ENCODE measurements at places on chromosomes 13 and 19. TPM values are rescaled to one million over a fixed set of nuclear protein-coding genes. Genes with fewer than 3 reads are reported as not detected.

GRCh38 chr19:41566001-41566400 is 10.0 kb upstream of the CEACAM21 start:
- no peak for DNase-seq

- DNase-seq = peak; percentile 39
Measured at GRCh38 chr13:102309110-102309509, 92.7 kb downstream of the FGF14 start.

The ZNF888 gene
- total RNA-seq = 1.7 TPM

The ZNF296 gene
- 0.32 TPM for total RNA-seq

The LGALS14 gene
- total RNA-seq = not detected

The CD209 gene
- total RNA-seq = 11.4 TPM

- DNase-seq = no peak
Measured at GRCh38 chr13:41633776-41634175, 176.4 kb downstream of the RGCC start.

DNA sequence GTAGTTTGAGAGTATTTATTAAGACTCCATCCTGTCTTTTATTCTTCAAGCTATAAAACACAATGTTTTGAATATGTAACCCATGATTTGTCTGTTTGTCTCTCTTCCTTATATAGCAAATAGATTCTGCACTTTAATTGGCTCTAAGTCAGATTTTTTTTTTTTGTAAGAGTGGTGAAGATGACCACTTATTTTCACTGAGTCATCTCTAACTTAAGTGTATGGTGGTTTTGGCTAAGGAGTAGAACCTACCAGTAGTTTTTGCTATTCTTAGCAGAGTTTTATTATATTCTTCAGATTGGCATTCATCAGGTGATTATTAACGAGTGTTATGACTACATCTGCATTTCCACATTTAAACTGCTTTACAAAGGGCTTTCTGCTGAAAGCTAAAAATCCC is 194.7 kb downstream of the LMO7 start:
- DNase-seq = no peak

GRCh38 chr13:71169180-71169579 is 697.8 kb downstream of the DACH1 start:
- no peak for DNase-seq

- no peak for DNase-seq
Measured at GRCh38 chr19:11426656-11427055, 7.5 kb upstream of the RGL3 start.

DNA sequence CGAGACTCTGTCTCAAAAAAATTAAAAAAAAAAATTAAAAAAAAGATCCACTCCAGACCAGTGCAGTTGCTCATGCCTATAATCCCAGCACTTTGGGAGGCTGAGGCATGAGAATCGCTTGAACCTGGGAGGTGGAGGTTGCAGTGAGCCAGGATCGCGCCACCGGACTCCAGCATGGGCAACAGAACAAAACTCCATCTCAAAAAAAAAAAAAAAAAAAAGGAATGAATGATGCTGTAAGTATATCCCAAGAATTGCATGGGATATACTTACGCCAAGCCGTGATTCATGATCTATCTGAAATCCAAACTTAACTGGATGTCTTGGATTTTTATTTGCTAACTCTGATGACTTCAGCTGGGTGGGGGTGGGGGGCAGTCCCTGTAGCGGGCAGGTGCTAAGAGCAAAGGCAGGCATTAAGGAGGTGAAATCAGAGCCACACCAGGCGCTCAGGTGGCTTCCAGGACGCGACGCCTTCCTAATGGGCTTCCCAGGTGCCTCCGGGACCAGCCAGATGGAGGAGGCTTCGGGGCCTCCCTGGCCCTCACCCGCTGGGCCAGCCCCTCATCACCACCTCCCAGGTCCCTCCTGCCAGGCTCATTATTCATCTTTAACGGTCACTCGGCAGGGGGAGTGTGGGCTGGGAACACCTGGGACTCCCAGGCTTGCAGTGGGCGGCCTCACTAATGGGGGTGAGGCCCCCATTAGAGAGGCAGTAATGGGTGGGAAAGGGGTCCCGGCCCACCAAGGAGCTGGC is 11.4 kb upstream of the FUT5 start:
- no peak for DNase-seq

DNA sequence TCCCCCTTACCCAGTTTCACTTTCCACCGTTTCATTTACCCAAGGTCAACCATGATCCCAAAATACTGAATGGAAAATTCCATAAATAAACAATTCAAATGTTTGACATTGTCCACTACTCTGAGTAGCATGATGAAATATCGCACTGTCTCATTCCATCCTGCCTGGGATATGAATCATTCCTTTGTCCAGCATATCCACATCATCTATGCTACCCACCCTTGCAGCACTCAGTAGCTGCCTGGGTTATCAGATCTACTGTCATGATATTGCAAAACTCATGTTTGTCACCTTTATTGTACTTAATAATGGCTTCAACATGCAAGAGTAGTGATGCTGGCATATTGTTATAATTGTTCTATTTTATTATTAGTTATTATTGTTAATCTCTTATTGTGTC is 263.9 kb upstream of the NBEA start:
- DNase-seq = no peak

- peak; percentile 19 for DNase-seq
Measured at GRCh38 chr13:112831196-112831595, 137.8 kb upstream of the MCF2L start.

The PCDH8 gene
- not detected for total RNA-seq

The CXCL17 gene
- total RNA-seq = not detected

DNA sequence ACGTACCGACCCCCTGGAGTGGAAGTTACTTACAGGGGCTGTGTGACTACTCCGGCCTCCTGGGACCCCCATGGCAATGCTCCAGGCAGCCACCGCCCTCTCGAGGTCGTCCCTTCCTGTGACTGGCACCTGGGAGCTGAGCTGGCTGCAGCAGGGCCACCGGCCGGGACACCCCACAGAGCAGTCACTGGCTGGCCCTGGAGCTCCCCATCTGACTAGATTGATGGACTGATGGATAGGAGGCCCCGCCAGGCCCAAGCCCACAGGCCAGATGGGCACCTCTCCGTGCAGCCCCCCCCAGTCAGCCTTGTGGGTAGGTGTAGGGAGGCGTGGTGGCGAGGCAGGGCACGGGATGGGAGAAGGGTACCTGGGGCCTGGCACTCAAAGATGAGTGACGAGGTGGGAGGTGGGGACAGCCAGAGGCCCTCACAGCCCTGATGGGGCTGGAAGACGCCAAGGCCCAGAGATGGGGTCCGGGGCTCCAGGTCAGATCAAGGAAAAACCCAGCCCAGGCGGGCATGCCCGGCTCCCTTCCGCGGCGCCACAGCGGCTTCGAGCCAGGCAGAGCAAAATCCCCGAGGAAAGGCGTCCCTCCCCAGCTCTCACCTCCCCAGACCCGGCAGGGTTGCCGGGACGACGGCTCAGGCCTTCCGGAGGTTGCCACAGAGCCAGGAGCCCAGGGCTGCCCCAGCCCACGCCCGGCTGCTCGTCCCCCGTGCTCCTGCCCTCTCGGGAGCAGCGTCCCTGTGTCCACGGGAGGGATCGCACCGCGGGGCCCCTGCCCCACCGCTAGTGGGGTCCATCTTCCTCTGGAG is 8.4 kb downstream of the SLC39A3 start:
- no peak for DNase-seq

The ATXN8OS gene
- not detected for total RNA-seq

- DNase-seq = no peak
Measured at GRCh38 chr19:38429055-38429810, 3.2 kb upstream of the RASGRP4 start.

- DNase-seq = no peak
Measured at GRCh38 chr19:16295057-16295456, 29.6 kb upstream of the KLF2 start.

The CALR gene
- 378 TPM for total RNA-seq

- DNase-seq = no peak
Measured at GRCh38 chr19:18273561-18274218, 562 bp downstream of the IQCN start.

- no peak for DNase-seq
Measured at GRCh38 chr13:113796964-113797676, 38.1 kb downstream of the TMEM255B start.

DNA sequence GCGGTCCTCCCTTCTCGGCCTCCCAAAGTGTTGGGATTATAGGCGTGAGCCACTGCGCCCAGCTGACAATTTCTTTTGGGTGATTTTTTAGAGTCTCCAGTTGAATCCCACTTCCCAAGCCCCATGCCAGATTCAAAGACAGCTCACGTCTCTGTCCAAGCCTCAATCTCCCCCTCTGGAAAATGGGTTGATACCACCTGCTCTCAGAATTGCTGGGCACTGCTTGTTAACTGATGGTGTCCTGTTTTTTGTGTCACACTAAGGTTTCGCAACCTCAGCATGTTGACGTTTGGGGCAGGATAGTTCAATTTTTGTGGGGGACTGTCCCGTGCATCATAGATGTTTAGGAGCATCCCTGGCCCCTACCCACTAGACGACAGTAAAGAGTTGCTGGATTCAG is 14.2 kb upstream of the UPF1 start:
- DNase-seq = no peak

DNA sequence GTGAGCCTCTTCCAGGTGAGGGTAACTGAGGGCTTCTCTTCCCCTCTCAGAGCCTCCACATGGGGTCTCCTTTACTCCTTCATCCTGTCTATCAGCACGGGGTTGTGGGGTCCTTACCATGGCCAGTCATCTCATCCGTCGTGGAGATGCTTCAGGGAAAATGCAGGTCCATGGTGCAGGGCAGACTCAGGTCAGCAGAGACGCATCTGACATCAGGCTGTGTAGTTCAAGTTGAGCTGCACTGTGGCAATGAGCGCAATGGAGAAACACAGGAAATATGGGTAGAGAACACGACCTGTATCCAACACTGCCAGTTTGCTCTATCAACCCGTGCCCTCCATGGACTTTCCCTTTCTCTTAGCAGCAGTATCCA is 13.9 kb downstream of the LILRA5 start:
- DNase-seq = no peak

DNA sequence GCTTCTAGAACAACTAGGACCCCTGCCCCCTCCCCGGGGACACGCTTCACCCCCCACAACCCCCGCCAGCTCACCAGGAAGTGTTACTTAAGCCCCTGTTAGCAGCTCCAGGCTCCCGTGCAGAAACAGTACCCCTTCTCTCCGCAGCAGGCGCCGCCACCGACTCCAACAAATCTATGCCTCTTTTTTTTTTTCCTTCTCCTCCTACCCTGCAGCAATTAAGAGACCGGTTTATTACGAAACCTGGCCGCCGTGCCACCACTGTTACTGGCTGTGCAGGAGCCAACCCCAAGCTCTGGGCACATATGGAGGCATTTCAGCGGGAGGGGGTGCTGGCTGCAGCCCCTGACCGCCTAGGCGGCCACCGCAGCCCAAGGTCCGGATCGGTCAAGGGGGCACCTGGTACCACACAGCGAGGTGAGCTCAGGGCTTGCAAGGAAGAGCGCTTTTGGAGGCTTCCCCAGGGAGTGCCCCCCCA is 2.4 kb downstream of the GADD45B start:
- peak; percentile 82 for DNase-seq

DNA sequence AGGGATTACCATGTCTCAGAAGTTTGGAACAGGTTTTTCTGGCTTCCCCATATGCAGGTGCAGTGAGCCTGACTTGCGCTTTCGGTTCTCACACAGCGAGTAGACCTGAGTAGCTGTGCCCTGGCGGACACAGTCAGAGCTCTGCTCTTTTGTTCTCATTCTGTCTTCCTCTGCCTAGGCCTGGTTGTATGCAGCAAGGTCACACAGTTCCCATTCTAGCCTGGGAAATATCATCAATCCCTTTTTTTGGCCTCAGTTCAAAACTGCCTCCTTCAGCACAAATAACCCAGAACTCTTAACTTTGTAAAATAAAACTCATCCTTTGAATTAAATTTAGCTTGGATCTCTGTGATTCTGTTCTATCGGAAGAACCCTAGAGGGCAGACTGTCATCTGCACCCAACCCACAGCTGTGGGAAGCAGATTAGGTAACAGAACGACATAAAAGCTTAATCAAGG is 10.2 kb downstream of the OXGR1 start:
- DNase-seq = no peak

- DNase-seq = no peak
Measured at GRCh38 chr19:52990759-52991418, 22.8 kb upstream of the ERVV-1 start.

The MIER2 gene
- 18.3 TPM for total RNA-seq

- no peak for DNase-seq
Measured at GRCh38 chr13:52780092-52780491, 40.5 kb upstream of the CNMD start.

The ONECUT3 gene
- total RNA-seq = not detected

DNA sequence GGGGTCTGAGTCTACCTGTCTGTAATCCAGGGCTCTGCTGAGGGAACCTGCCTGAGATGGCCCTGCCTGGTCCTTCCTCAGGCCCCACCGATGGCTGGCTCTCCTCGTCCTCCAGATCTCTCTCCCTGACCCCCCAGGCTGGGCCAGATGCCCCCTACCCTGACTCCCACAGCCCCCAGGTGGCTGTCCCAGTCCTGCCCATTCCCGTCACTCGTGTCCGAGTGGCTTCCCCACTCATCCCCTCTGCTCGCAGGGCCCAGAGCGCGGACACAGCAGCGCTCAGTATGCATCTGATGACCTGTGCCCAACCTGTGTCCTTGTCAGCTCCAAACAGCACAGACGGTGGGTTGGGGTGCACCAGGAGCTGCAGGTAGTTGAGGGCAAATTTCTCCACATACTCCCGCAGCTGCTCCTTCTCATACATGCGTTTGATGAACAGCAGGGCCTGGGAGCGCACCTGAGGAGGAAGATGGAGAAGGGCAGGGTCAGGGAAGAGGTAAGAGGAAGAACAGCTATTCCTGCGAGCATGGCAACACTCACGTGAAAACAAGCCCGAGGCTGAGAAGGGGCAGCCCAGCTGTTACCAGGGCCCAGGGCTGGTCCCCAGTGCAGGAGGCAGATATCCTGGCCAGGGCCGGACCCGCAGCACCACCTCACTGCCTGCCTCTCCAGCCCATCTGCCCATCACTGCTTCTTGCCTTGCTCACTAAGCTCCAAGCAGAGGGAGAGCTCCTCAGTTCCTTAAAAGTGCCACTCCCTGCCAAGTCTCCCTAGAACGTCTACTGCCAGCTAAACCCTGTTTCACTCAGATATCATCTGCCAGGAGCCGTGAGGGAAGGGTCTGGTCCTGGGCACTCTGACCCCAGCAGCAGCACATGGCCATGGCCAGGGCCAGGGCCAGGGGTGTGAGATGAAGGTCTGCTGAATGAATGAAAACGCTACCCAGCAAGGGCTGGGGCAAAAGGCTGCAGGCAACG is 11.1 kb upstream of the RSPH6A start:
- no peak for DNase-seq

GRCh38 chr13:48748681-48749080 is 95.0 kb downstream of the CYSLTR2 start:
- DNase-seq = no peak

GRCh38 chr19:17332677-17333581 is 1.7 kb downstream of the ANO8 start:
- no peak for DNase-seq

GRCh38 chr13:24217601-24218281 is 57.2 kb downstream of the SPATA13 start:
- no peak for DNase-seq

All from Right ventricle myocardium superior (tissue), 1 donor.